ENCODE measurements at places on chromosomes 3 and 15. TPM values are rescaled to one million over a fixed set of nuclear protein-coding genes. Genes with fewer than 3 reads are reported as not detected.

DNA sequence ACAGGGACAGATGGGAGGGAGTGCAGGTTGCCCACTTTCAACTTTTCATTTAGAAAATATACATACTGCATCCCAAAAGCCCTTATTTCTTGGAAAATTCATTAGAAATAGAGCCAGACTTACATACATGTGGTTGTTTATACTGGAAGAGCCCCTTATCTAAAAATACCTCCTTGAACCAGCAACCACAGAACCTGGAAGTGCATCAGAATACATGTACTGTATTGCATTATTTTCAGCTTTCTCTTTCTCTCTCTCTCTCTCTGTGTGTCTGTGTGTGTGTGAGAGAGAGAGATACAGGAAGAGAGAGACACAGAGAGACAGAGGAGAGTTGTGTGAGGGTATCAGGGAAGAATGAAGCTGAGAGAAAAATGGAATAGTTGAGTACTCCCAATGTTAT, 29.5 kb upstream of the LSAMP start:
- no peaks in the 10 kb centered on the region for H3K4me1 ChIP-seq
- no peaks in the 10 kb centered on the region for H3K27me3 ChIP-seq
- DNase-seq, result no peak
- H3K27ac ChIP-seq, result no peak overlapping the region
- no peaks in the 10 kb centered on the region for H3K36me3 ChIP-seq

DNA sequence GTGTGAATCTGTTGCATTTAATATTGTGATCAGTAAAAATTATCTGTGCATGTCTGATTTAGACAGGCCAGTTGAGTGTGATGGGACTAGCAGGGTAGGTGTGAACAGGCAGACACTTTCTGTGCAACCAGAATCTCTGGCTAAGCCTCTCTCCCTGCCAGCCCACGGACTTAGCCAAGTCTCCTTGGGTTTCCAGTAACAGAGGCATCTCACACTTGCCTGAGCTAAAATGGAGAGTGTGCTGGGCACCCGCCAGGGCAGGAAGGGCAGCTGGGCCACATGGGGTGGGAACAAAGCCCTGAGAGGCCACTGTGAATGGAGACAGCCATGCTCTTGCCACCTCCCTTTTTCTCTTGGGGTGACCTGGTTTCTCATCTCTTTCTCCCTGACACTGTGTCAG, 12.5 kb upstream of the RPS27L start:
- H3K27me3 ChIP-seq, result no peaks in the 10 kb centered on the region
- no peak for DNase-seq
- no peaks in the 10 kb centered on the region for H3K4me1 ChIP-seq
- no peak overlapping the region for H3K4me3 ChIP-seq

DNA sequence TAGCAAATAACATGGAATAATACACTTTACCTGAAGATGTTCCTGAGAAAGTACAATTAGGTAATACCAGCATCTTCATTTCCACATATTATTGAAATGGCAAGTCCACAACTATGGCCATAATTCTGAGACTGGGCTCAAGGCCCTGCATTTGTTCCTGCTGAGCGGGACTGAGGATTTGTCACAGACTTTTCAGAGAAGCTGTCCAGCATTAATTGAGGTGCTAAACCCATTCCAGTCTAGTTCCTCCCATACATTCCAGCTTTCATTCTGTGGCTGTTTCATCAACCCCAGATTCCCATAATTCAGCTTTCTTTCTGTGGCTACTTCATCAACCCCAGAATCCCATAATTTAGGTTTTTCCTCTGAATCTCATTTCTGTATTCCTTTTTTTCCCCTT, 293.4 kb upstream of the GBE1 start:
- no peaks in the 10 kb centered on the region for H3K36me3 ChIP-seq
- no peaks in the 10 kb centered on the region for H3K4me1 ChIP-seq
- no peaks in the 10 kb centered on the region for H3K27me3 ChIP-seq
- H3K4me3 ChIP-seq, result no peak overlapping the region

The HACD3 gene
- total RNA-seq, result 47.4 TPM

DNA sequence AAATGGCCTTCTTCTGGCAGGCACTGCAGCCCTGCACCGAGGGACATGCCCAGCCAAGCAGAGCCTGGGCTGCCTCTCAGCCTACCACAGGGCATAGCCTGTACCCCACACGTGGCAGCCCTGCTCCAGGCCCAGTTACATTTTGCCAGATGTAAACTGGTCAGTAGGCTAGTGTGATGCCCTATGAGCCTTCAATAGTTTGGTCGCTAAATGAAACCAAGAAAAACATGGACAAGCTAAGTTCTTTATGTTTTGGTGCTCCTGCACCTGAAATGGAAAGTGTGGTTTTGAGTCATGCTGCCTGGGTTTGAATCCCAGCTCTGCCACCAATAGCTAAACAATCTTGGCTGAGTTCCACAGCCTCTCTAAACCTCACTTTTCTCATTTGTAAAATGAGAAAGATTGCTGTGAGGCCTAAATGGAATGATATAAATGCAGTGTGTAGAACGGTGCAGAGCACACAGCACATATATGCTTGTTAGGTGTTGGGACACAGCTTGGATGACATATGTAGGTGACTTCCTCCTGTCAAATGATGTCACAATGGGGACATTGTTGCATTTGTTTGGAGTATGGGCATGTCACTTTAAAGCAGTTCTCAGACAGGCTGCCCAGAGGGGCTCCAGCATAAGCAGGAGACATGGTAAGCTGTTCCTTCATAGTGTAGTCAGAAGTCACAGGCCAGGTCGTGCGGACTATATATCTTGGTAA, 57.4 kb downstream of the ZBTB38 start:
- no peak overlapping the region for H3K27ac ChIP-seq
- no peak overlapping the region for H3K4me3 ChIP-seq
- DNase-seq, result no peak
- no peaks in the 10 kb centered on the region for H3K27me3 ChIP-seq
